ENCODE measurements at places on chromosomes 5 and 9.
A peak's percentile ranks its signal among the peaks of the same experiment; 100 is the strongest.

DNA sequence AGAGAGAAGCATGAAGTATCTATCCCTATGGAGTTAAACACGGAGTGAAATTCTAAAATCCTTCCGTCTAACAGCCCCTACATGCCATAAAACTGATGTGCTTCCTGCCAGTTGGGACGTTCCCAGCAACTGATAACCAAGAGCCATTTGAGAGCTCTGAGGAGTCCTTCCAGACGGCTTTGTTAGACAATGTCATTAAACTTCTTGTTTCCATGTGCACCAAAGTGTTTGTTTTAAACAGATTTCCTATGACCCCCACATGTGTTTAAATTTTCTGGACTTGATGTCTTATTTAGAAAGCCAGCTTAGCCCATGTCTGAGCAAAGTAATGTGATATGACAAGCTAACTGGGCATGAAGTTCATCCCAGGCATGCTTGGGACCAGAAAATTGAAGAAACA is 57.2 kb upstream of the LPAR1 start:
- no peak for DNase-seq

DNA sequence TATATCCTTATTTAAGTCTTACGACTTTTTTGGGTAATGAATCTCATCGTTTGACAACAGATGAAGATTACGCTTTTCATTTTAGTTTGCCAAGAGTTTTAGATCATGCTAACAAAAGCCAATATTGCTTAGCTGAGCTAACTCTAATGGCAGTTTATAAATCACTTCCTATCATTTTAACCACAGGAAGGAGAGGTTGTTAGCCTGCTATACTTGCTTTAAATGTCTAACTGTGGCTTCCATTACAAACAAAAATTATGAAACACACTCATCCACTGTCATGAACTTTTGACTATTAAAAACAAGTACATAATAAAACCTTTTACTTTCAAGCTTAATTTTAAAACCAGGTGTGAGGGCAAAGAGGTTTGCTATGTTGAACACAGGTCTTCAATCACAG is 53.7 kb upstream of the ANKH start:
- DNase-seq, result no peak

DNA sequence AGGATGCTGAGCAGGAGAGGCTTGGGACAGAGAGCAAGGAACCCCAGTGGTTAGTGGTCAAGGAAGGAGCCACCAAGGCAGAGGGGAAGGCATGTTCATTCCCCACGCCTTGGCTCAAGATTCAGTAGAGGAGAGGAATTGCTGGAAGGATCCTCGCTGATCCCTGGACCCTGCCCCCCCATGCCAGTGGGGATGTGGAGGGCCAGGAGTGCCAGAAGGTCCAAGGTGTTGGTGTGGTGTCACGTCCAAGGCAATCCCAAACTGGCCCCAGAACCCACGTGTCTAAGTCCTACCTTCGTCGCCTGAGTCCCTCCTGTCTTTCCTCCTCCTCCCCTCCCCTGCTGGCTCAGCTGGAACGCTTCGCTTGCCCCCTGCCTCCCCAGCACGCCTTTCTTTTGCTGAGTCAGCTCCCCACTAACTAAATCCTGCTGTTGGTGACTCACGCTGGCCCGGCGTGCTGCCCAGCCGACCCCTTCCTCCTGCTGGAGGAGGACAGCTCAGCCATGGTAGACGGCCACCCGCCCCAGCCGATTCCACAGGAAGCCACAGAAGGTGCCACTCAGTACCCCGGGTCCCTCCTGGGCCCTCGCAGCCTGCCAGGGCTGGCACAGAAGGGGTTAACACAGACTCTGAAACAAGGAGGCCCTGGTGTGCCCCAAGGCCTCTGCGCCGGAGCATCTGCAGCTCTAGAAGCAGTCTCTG is 37.6 kb upstream of the ORM1 start:
- peak; percentile 39 for DNase-seq

- no peak for DNase-seq
These were observed 52.8 kb upstream of the LRRTM2 start for GRCh38 chr5:138927979-138928378.

GRCh38 chr9:34773955-34774354 is 64.0 kb upstream of the CCL21 start:
- no peak for DNase-seq

DNA sequence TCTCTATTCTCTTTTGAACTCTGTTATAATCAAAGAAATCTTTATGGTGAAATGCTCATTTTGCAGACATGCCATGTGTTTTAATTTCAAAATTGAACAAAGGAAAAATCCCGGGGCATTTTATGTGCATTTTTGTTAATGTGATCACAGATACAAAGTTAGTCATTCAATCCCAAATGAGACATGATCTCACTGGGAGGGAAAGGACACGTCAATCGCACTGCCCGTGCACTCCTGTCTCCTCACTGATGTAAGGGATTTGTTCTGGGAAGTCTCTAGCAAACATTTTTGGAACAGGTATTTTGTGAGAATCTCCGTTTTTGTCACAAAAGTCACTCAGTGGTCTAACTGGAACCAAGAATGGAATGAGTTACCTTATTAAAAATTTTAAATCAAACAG is 97.9 kb upstream of the RANBP6 start:
- DNase-seq, result no peak

- no peak for DNase-seq
These were observed 321.9 kb downstream of the ZSWIM6 start for GRCh38 chr5:61653807-61654580.

DNA sequence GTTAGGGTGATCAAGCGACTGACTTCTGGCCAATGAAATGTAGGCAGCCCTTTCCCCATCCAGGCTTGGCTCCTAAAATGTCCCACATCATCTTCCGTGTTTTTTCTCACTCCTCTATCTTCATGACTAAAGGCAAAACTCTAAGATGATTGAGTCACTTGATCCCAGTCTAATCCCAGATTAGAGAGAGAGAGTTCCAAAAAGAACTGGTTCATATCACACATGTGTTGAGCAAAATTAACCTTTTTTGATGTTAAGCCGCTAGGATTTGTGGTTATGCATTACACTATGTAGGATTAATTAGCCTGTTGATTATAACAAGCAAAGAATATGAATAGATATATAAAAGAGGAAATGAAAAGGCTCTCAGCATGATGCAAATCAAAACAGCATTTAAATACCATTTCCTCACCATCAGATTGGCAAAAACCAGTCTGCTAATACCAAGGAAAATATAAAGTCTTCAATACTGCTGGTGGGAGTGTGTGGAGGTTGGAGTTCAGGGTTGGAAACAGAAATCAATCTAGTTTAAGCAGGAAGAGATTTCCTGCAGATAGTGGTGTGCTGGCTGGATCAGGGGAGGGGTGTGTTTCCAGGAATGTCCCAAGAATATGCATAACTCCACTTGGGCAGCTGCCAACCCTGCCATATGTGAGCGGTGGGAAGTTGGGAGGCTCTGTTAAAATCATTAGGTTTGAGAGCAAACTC is 187.6 kb upstream of the S1PR3 start:
- no peak for DNase-seq

GRCh38 chr9:91223000-91223399 is 138.7 kb downstream of the AUH start:
- DNase-seq, result no peak

DNA sequence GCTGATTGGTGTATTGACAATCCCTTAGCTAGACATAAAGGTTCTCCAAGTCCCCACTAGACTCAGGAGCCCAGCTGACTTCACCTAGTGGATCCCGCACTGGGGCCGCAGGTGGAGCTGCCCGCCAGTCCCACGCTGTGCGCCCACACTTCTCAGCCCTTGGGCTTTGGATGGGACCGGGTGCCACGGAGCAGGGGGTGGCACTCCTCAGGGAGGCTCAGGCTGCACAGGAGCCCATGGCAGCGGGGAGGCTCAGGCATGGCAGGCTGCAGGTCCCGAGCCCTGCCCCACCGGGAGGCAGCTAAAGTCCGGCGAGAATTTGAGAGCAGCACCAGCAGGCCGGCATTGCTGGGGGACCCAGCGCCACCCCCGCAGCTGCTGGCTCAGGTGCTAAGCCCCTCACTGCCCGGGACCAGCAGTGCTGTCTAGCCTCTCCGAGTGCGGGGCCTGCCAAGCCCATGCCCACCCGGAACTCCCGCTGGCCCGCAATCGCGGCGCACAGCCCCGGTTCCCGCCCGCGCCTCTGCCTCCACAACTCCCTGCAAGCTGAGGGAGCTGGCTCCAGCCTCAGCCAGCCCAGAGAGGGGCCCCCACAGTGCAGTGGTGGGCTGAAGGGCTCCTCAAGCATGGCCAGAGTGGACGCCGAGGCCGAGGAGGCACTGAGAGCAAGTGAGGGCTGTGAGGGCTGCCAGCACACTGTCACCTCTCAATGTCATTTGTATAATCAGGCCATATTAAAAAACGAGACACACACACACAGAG is 437.2 kb downstream of the CSNK1G3 start:
- DNase-seq, result no peak

- peak; percentile 82 for DNase-seq
These were observed 21.5 kb downstream of the PLPP7 start for GRCh38 chr9:131310833-131311554.

- no peak for DNase-seq
These were observed 24.4 kb downstream of the WHRN start for GRCh38 chr9:114480746-114481435.

DNA sequence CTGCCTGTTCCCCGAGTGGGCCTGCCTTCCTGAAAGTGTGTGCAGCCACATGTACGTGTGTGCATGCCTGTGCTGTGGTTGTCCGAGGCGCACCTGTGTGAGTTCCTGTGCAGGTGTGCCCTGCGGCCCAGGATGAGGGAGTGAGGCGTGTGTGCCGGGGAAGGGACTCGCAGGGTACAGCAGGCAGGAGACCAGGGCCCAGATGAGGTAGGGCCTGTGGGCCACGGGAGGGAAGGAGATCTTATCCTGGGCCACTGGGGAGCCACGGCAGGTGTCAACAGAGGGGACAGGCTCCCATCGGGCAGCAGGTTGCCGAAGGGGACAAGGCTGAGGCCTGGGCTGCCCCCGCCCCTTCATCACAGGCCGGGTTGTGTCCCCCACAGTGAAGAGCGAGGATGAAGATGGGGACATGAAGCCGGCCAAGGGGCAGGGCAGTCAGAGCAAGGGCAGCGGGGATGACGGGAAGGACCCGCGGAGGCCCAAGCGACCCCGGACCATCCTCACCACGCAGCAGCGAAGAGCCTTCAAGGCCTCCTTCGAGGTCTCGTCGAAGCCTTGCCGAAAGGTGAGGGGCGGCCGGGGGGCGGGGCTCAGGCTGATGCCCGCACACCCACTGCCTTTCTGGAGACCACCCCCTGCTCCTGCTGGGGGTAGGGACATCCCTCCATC is 79.2 kb downstream of the LMX1B start:
- DNase-seq, result no peak

GRCh38 chr9:86298873-86299272 is 16.5 kb upstream of the ISCA1 start:
- DNase-seq, result no peak

GRCh38 chr5:58359981-58360380 is 99.9 kb downstream of the PLK2 start:
- no peak for DNase-seq

DNA sequence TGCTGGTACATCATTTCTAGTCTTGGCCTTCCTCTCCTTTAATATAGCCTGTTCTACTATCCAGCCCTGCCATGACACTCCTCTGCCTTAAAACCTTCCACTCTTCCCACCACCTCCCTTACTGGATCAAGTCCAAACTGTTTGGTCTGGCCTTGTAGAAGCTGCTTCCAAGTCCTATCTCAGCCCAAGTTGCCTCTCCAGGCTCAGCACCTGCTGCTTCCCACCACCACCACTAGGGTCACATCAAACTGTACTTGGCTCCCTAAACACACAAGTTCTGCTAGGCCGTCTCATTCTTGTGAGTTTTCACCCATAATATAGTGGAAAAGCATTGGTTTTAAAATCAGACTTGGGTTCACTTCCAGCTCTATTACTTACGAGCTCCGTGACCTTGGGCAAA is 1.4 kb downstream of the NDUFA8 start:
- DNase-seq, result peak; percentile 66

- no peak for DNase-seq
These were observed 149.7 kb upstream of the EFNA5 start for GRCh38 chr5:107820429-107820828.

DNA sequence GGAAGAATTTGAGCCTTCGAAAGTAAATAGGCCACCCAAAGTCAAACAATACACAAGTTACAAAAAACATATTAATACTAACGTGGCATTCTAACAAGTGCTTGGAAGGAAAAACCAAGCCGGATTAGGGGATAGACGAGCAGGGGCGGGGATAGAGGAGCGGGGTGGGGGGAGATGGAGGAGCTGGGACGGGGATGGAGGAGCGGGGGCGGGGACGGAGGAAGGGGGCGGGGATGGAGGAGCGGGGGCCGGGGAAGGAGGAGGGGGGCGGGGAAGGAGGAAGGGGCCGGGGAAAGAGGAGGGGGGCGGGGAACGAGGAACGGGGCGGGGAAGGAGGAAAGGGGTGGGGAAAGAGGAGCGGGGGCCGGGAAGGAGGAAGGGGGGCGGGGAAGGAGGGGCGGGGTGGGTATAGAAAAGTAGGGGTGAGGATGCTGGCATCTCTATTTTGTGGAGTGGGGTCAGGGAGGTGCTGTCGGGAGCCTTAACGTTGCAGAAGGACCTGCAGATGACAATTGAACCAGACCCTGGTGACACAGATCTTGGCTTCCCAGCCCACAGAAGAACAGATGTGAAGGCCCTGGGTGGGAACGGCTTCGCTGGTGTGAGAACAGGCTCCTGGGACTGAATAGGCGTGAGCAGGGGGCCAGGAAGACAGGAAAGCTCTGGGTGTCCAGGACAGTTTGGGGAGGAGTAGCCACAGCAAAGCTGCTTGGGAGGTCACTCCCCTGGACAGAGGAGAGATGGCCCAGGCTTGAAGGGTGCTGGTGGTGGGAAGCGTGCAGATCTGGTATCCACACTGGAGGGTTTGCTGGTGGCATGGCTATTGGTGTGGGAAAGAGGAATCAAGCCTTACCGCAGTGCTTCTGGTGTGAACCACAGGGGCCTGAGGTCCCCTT is 233.3 kb upstream of the DAP start:
- DNase-seq, result no peak

- no peak for DNase-seq
These were observed 35.9 kb upstream of the UBAP2 start for GRCh38 chr9:34084562-34084961.

DNA sequence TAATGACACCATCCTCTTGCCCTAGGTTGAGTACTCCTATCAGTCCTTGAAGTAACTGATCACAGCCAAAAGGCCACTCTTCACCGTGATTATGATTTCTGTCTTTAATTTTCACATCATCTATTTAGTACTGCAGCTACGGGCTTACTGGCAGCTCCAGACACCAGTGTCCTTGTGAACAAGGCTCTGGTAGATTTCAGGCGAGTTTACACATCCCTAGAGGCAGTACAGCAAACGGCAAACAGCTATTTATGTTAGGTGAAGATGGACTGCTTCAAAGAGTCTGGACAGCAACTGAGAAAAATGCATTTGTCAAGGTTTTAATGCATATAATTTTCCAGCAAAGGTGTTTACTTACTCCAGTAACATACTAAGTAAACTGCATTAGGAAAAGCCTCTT is 396.9 kb downstream of the KDM4C start:
- no peak for DNase-seq

Measured in activated effector memory CD4-positive, alpha-beta T cell treated with anti-CD3 and anti-CD28 coated beads, Interleukin-2, amount 50 U/mL, for 16 hours (primary cell).